ENCODE measurements at places on chromosomes 7 and 10. TPM values are rescaled to one million over a fixed set of nuclear protein-coding genes. Genes with fewer than 3 reads are reported as not detected.

DNA sequence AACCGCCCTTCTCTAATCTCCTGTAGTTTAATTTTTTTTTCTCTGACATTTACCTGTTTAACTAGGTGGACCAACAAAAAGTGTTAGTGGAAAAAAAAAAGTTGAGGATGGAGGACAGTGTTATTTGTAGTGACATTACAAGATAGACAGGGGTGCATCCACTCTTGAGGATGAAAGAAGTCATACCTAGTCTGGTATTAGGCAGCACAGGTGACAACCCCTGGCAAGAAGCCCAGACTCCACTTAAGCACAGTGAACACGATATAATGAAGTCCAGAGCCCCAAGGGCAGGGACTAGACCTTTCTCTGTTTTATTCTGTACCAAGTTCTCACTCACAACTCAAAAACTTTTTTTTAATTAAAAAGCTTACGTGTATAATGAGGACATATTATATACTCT is 268.4 kb downstream of the GPR37 start:
- DNase-seq, result no peak
- no peaks in the 10 kb centered on the region for H3K4me1 ChIP-seq
- no peak overlapping the region for H3K27ac ChIP-seq
- H3K27me3 ChIP-seq, result no peaks in the 10 kb centered on the region
- H3K36me3 ChIP-seq, result no peaks in the 10 kb centered on the region
- H3K4me3 ChIP-seq, result no peak overlapping the region

GRCh38 chr7:134942690-134943466 is 43.4 kb upstream of the AGBL3 start:
- no peak overlapping the region for H3K27ac ChIP-seq
- DNase-seq, result no peak
- H3K27me3 ChIP-seq, result no peaks in the 10 kb centered on the region
- H3K4me3 ChIP-seq, result no peak overlapping the region

GRCh38 chr10:1567152-1567551 is 170.2 kb downstream of the ADARB2 start:
- no peak for DNase-seq
- peaks cover 14% of the 10 kb centered on the region for H3K4me1 ChIP-seq
- peaks cover 53% of the 10 kb centered on the region for H3K27me3 ChIP-seq
- H3K27ac ChIP-seq, result no peak overlapping the region
- H3K36me3 ChIP-seq, result no peaks in the 10 kb centered on the region

DNA sequence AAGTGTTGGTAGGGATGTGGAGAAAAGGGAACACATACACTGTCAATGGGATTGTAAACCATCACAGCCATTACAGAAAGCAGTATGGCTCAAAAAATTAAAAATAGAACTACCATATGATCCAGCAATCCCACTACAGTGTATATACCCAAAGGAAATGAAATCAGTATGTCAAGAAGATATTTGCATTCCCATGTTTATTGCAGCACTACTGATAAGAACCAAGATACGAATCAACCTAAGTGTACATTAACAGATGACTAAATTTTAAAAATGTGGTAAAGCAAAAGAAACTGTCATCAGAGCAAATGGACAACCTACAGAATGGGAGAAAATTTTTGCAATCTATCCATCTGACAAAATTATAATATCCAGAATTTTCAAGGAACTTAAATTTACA is 290.4 kb downstream of the IPMK start:
- H3K4me3 ChIP-seq, result no peak overlapping the region
- no peak overlapping the region for H3K27ac ChIP-seq
- H3K36me3 ChIP-seq, result no peaks in the 10 kb centered on the region
- no peaks in the 10 kb centered on the region for H3K27me3 ChIP-seq
- H3K4me1 ChIP-seq, result no peaks in the 10 kb centered on the region

DNA sequence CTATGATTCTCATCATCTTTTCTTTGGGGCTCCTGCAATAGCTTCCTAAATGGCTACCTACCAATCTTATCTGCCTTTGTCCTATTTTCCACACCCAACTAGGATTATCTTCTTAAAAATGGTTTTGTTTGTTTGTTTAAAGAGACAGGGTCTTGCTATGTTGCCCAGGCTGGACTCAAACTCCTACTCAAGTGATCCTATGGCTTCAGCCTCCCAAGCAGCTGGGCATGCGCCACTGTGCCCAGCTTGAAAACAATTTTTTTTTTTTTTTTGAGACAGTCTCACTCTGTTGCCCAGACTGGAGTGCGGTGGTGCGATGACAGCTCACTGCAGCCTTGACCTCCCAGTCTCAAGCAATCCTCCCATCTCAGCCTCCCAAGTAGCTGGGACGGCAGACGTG is 14.9 kb downstream of the DNMBP start:
- peaks cover 9% of the 10 kb centered on the region for H3K36me3 ChIP-seq
- H3K4me3 ChIP-seq, result peak overlapping the region; percentile 86
- no peaks in the 10 kb centered on the region for H3K27me3 ChIP-seq
- DNase-seq, result no peak
- H3K4me1 ChIP-seq, result peaks cover 38% of the 10 kb centered on the region

DNA sequence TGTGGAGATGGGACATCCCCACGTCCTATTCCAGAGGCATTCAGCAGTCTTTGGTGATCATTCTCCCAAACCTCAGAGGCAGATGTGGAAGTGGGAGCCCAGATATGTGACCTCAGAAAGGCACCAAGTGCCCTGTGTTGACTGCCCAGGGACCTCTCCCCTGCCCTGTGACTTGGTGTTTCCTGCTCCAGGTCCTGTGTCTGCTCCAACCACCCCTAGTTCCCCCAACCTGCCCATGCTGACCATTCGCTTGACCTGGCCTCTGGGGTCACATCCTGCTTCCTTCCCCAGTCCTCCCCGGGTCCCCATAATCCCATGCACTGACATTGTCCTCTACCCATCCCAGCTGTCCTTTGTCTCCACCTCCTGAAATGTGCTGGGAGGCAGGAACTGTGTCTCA is 7.6 kb downstream of the CYP26A1 start:
- H3K4me1 ChIP-seq, result peaks cover 3% of the 10 kb centered on the region
- peaks cover 45% of the 10 kb centered on the region for H3K27me3 ChIP-seq

- H3K4me3 ChIP-seq, result no peak overlapping the region
- no peak overlapping the region for H3K27ac ChIP-seq
- H3K27me3 ChIP-seq, result peaks cover 23% of the 10 kb centered on the region
- peaks cover 13% of the 10 kb centered on the region for H3K4me1 ChIP-seq
Measured at GRCh38 chr10:13917791-13918190, 331.0 kb downstream of the PRPF18 start.

C7orf57 gene
- not detected for polyA plus RNA-seq

PHYHIPL gene
- not detected for polyA plus RNA-seq

GDI2 gene
- polyA plus RNA-seq, result 380 TPM

Measured in naive B cell (primary cell).